NCI-H2081 (cell line): ENCODE measurements at places on chromosomes 6 and 20.

GRCh38 chr20:31712112-31712553 lies 10.5 kb downstream of the BCL2L1 start:
- peak; percentile 92 for DNase-seq

DNA sequence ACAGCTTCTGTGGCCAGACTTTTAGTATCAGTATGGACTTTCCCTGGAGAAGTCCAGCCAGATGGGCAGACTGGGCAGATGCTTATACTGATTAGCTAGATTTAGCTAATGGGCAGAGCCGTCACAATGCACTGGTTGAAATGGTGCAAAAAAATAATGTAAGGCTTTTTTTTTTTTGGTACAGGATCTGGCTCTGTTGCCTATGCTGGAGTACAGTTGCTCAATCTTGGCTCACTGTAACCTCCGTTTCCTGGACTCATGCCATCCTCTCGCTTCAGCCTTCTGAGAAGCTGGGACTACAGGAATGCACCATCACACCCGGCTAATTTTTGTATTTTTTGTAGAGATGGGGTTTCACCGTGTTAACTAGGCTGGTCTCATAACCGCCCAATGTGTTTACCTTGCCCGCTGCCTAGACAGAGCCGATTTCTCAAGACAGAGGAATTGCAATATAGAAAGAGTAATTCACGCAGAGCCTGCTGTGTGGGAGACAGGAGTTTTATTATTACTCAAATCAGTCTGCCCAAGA lies 16.4 kb upstream of the KIFC1 start:
- DNase-seq, result no peak

DNA sequence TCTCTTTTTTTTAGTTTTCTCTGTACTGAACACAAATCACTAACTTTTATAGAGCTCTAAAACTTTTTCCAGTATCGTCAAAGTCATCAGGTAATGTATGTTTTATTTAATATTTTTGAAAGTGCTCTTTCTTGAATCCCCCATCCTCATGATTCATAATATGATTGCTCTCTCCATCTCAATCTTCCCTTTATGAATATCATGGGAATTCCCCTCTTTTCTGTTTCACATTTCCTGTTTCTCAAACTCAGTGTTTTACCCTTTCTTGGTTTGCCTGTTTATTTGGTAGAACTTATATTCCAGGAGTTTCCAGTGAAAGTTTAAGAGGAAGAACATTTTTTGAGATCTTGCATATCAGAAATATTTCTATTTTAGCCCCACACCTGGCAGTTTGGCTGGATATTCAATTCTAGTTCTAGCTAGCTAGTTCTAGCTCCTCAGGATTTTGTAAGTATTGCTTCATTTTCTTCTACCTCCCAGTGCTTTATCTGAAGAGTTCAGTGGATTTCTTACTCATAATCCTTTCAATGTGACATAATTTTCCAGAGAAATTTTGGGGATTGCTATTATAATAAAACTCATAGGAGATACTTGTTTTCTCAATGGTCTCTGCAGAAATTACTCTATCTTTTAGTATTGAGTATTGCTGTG lies 6.1 kb upstream of the C6orf58 start:
- DNase-seq, result no peak

DNA sequence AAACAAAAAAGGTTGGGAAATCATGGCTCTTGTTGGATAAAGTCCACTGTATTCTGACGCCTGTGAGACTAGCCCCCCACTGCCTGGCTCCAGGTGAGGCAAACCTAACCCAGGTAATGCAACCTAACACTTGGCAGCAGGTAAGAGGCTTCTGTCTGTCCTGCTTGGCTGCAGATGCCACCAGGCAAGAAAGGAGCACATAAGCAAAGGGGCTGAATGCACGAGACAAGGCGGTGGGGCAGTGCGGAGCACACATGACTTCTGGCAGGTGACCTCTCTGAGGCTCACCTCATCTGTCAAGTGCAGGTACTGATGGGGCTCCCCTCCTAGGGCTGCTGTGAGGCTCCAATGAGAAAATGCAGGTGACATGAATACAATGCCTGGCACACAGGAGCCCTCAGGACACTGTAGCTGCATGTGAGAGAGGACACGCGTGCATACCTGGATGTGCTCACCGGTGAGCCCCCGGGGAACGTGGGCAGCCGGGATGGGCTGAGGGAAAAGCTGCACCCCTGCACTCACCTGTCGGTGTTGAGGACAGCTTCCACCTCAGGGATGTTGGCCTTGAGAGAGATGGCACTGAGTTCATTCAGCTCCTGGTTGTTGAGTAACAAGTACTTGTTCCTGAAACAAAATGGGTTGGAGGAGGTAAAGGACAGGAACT lies 54.1 kb downstream of the MYH7B start:
- no peak for DNase-seq

- no peak for DNase-seq
These were observed 64.6 kb downstream of the NUS1 start for GRCh38 chr6:117739869-117740268.

- no peak for DNase-seq
These were observed 146.0 kb downstream of the LRFN2 start for GRCh38 chr6:40441150-40441549.

- no peak for DNase-seq
These were observed 39.2 kb downstream of the TRIM27 start for GRCh38 chr6:28884423-28885131.
